ENCODE measurements at places on chromosomes 4 and X.

- DNase-seq = no peak
These were observed 119.8 kb downstream of the KDM6A start for GRCh38 chrX:44992775-44993174.

- DNase-seq = no peak
These were observed 6.6 kb upstream of the PDCL2 start for GRCh38 chr4:55598641-55599040.

DNA sequence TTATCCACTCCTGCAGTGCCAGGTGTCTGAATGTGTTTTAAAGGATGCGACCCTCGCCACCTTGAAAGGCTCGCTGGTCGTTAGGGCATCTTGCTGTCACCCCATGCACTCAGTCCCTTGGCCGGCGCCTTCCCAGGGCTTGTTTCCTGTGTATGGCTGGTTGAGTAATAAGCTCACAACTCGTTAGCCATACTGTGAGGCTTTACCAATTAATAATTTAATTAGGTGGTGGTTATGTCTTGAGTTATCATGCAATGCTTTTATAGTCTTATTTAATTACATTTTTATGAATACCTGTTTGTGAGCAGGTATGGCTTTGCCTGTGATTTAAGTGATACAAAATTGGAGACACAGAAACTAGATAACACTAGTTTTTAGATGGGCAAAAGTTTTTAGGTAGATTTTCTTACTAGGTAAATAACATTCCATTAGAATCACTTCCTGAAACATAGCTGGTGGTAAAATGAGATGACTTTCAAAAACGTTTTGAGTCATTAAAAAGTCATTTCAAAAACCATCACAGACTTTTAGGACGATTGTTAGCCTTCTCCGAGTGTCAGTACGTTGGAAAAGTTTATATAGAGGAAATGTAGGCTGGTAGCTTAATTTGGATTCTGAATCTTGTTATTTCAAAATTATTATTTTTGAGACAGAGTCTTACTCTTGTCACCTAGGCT lies 18.2 kb downstream of the PTTG2 start:
- no peak for DNase-seq

DNA sequence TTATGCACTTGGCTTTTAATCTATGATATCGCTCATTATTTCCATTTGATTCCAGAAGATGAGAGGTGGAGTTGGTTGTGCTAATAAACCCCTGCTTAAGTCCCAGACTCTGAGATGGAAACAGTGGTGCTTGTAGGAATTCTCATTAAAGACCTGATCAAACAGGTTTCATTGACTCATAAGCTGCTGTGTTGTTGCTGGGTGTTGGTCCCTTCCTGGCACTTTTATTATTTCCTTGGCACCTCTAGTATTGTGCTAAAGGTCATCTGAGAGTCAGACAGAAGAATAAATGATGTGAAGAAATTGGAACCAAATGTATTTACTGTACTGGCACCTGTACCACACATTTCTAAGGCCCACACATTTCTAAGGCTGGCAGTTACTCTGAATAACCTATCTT lies 544.7 kb upstream of the NR3C2 start:
- no peak for DNase-seq

- DNase-seq = no peak
These were observed 226.1 kb downstream of the QDPR start for GRCh38 chr4:17285747-17286146.

GRCh38 chr4:112274959-112275358 lies 10.7 kb downstream of the TIFA start:
- DNase-seq = no peak

- no peak for DNase-seq
These were observed 418.6 kb upstream of the DIPK2B start for GRCh38 chrX:45619290-45619689.

GRCh38 chrX:9859711-9860555 lies 73.7 kb downstream of the SHROOM2 start:
- no peak for DNase-seq

DNA sequence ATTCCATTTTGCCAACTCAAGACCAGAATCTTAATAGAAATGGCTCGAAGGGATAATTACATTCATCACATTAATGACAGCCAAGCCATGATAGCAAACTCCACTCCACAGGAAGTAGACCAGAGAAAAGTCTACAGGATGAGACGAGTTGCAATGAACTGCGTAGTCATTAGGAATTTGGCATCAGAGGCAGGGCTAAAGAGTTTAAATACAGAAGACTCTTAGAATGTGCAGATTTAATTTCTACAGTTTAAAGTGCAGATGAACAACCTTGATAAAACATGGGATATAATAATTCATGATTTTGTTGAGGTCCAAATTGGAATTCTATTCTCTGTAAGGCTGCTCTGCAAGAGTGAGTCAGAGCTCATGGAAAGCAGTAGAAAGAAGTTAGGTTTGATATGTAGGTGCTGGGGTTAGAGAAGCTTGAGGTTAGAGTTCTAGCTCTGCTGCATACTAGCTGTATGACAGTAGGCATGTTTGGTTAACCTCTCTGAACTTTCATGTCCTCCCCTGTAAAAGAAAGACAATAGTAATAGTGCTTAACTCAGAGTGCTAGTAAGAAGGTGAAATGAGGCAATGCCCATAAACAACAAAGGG lies 32.2 kb downstream of the LNX1 start:
- DNase-seq = no peak

DNA sequence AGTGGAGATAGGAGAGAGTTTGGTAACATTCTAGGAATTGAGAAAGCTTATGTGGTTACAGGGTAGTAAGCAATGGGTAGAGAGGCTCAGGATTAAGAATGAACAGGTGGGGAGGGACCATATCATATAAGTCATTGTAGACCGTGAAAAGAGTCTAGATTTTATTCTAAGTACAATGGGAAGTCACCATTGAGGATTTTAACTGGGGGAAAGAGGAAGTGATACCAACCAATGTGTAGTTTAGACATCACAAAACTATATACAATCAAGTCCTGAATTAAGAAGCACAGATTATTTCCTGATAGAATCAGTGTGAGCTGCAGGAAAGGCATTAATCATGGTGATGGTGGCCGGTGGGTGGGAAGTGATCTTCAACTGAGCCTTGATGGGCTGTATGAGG lies 178.3 kb upstream of the ZIC3 start:
- no peak for DNase-seq

DNA sequence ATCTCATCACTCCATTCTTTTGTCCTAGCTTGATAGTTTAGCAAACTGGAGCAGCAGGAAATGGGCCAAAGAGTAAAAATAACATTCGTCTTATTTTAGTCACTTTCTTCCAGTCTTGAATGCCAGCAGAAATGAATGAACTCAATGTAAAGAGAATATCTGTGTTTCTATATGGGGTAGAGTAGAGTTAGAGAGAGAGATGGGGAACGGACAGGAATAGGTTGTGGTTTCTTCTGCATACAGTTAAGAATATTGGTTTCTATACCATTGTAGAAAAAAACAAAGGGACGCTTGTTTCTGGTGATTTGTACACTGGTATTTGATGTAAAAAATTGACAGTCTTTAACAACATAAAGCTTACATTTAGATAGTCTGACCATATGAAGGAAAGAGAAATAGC lies 8.9 kb downstream of the GPR174 start:
- no peak for DNase-seq

- DNase-seq = no peak
These were observed 93.5 kb upstream of the TRIM2 start for GRCh38 chr4:153110739-153111138.

- peak; percentile 75 for DNase-seq
These were observed at the start of gene TSPAN7 for GRCh38 chrX:38561126-38561868. Gene TSPAN7 (plus strand): TSS chrX:38561542. CDS start chrX:38561547, 5 bp downstream.

DNA sequence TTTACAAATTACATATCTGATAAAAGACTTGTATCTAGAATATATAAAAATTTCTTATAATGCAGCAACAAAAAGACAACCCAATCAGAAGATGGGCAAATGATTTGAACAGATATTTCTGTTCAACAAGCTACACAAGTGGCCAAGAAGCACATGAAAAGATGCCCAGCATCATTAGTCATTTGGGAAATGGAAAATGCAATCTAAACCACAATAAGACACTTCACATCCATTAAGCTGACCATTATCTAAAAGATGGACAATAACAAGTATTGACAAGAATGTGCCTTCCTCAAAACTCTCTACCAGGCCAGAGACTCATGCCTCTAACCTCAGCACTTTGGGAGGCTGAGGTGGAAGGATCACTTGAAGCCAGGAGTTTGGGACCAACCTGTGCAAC lies 53.9 kb downstream of the SPINK2 start:
- DNase-seq = no peak

DNA sequence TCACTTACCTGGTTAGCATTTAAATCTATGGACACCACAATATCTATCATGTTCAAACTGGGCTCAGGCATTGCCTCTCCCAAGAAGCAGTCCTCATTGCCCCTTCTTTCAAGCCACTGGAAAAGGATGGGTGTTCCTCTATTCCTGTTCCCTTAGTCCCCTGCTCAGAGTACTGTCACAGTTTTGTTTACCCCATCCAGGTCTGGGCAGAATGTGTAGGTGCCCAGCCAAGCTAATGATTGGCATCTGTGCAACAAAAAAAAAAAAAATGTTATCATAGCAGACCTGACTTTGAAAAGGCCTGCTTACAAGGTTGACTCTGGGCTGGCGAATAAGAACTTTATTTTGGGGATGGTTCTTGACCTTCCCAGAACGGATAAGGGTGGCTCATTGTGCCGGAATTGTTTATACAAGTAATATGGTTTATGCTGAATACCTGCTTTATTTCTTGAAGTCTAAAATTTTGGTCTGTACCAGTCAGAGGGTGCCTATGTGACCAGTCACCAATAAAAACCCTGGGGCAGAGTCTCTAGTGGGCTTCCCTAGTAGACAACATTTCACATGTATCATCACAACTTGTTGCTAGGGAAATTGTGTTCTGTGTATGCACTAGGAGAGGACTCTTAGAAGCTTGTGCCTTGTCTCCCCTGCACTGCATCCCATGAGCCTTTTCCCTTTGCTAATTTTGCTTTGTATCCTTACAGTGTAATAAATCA lies 47.9 kb downstream of the JADE3 start:
- DNase-seq = no peak

DNA sequence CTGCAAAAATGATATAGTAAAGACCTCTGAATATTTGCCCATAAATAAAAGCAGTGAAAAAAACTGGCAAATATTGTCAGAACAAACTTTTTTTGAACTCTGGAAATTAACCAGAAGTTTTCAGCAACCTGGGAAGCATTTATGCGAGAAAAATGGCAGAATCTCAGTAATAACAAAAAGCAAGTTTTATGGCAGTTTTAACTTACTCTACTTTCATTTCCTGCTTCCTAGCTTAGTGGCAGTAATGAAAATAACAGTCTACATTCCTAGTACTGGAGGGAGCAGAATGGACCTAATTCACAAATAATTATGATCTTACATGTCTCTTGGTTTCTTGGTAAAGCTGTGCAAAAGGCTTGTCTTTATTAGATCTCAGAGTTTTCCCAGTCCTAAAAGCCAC lies 460.1 kb downstream of the NAF1 start:
- DNase-seq = no peak

DNA sequence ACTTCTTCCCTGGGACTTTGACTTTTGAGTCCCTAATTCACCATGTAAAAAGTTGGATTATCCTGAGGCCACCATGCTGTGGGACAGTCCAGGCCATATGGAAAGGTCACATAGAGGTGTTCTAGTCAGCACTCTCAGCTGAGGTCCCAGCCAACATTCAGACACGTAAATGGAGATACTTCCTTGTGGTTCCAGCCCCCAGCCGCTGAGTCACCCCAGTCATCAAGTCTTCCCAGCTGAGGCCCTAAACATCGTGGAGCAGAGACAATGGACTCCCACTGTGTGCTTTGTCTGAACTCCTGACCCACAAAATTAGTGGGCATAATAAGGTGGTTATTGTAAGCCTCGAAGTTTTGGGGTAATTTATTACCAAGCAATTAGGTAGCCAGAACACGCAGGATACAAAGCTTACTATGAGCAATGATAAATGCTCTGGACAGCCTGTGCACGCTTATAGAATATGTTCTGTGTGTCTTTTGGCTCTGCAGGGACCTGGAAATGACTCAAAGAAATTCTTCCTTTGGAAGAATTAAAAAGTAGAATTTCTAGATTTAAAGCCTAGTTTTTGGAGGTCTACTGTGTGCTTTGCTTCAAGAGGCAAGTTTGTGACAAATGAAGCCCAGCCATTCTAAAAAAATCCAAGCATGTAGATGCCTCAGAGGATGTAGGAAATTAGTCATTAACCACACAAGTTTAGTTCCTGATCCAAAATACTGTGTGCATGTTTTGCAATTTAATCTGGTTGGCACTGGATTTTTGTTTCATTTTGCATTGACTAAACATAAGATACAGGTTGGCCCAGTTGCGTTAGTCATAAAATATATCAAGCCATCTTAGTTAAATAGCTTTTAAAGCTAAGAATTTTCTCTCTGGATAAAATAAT lies 33.2 kb upstream of the SLC9A7 start:
- peak; percentile 15 for DNase-seq

DNA sequence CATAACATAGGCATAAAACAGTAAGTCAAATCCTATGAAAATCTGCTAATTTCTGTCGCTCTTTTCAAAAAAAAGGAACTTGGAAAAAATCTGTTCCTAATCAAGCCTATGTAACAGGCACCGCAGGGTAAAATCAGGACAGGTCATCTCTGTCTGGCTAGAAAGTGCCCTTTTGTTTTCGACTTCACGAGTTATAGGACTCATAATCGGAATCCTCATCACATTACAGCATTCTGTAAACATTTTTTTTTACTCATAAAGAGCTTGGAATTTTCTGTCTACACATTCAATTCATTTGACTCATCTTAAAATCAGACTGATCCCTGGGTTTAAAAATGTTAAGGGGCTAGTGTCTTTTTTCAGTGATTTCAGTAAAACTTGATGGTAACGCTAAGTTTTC lies 181.7 kb upstream of the TBC1D9 start:
- DNase-seq = no peak

DNA sequence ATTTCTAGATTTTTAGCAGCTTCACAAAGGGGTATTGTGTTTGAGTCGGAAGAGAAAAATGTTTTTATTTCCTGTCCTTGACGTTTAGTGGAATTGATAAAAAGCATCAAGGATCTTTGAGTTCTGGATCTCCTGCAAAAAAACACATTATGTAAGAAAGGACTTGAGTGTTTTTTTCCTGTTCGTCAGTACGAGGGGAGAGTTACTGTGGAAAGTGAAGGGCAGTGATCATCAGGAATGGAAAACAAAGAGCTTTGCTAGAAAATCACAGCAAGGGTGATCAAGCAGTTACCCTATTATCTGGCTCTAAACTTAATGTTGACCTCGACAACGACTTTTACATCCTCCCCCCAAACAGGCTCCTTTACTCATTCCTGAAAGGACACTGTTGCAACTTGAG lies 7.3 kb downstream of the LIMCH1 start:
- no peak for DNase-seq

- DNase-seq = no peak
These were observed 40.1 kb downstream of the NUDT11 start for GRCh38 chrX:51456246-51456645.

- DNase-seq = peak; percentile 64
These were observed 662 bp downstream of the SLAIN2 start for GRCh38 chr4:48341776-48342605.

DNA sequence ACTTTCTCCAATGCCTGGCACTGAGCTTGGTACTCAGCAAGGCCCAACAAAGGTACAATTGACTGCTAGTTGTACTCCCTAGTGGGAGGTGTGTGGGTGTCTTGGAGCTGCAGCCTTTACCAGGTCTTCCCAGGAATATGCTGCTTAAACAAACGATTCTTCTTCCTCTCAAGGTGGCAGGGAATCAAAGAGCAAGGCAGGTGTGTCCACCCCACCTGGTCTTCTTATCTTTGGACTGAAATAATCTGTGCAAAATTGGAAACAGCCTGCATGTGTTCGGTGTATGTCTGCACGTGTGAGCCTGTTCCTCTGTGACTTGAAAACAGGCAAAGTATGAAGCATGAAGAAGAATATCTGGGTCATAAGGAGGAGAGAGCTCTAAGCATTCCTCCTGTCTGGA lies 235.3 kb downstream of the PTTG2 start:
- DNase-seq = no peak

Data from HAP-1 (cell line).